ENCODE measurements at places on chromosomes 6 and 20.

- DNase-seq = no peak
Measured at GRCh38 chr6:168995526-168996355, 257.9 kb downstream of the THBS2 start.

DNA sequence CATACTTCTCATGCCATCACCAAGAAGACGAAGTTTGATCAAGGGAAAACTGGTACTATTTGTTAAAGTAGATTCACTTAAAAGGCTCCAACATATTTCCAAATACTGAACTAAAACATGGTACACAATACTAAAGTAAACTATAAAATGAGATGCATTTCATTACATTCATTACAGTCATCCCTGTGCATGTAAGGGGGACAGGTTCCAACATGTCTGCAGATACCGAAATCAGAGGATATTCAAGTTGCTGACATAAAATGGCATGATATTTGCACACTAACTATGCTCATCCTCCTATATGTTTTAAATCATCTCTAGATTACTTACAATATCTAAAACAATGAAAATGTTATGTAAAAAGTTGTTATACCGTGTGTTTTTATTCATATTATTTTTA lies 893.9 kb upstream of the MANEA start:
- DNase-seq = no peak

- DNase-seq = no peak
Measured at GRCh38 chr20:50995506-50995905, 27.4 kb downstream of the KCNG1 start.

- DNase-seq = no peak
Measured at GRCh38 chr6:35148167-35148741, 7.1 kb upstream of the TCP11 start.

GRCh38 chr20:11544029-11544678 lies 373.5 kb upstream of the BTBD3 start:
- DNase-seq = peak; percentile 32

DNA sequence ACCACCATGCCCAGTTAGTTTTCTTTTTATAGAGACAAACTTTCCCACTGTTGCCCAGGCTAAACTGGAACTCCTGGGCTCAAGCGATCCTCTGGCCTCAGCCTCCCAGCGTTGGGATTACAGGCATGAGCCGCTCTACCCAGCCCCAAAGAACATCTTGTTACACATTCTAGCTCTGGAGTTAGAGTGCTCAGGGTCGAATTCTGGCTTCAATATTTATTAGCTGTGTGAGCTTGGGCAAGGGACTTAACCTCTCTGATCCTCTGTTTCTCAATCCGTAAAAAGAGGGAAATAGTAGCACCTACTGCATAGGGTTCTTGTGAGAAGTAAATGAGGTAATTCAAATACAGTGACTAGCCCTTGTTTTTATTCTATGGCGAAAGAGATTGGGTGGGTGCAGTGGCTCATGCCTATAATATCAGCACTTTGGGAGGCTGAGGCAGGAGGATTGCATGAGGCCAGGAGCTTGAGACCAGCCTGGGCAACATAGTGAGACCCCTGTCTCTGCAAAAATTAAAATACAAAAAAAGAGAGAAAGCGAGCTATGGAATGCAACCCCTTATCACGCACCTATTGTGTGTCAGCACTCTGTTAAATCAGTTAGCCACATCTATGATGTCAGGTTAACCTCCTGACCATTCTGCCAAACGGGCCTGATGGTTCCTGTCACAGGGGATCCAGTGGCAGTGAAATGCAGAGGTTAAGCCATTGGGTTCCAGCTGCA lies 19.7 kb downstream of the BCAS4 start:
- no peak for DNase-seq

DNA sequence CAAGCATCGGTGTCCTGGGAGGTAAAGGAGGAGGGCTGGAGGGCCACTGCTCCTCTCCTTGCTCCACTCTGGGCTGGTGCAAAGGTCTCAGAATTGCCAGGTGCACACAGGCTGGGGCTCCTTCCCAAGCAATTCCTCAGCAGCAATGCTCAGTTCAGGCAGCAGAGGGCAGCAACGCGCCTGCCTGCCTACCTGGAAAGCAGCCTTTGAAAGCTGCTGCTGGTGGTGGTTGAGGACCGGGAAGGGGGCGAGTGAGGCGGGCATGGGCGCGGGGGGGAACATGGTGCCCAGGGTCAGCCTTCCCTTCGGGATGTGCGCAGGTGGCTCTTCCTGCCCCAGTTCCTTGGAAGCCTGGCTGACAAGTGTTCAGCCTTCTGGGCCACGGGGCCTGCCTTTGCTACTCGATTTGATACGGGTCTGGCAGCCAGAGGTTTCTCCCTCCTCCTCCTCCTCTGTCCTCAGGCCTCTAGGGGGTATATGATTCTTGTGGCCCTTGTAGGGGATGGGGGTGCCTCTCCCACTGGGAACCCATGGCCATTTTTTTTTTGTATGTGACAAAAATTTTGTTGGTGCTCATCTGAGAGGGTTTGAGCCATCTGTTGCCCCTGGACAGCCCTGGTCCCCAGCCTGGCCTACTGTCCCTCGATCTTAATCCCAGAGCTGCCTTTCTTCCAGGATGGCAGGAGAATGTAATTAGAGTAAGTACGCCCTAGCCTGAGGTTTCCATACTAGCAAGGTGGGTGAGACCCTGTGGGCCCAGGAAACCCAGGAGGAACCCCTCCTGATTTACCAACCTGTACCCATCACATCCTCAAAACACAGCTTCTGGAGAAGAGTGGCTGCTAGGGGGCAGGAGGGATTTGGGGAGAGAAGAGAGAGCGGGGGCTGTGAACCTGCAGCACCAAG lies 20.1 kb downstream of the MRPS18A start:
- DNase-seq = peak; percentile 92

GRCh38 chr20:63223121-63223825 lies 7.3 kb upstream of the YTHDF1 start:
- DNase-seq = no peak

DNA sequence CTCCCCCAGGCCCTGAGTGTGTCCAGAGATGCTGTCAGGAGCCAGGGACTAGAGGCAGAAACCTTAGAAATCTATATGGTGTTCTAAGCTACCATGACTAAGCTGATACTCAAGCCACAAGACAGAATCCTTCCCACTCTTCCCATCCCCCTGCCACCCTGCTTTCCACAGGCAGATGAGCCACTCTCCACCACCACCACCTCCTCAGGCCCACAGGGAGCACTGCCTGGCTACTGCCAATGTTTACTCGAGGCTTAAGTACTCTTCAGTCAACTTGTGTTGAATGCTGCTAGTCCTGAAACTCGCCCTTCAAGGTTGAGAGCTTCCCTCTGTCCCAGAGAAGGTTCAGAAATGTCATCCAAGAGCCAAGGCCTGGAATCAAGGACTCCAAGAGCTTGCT lies 56.2 kb downstream of the CENPW start:
- DNase-seq = no peak

DNA sequence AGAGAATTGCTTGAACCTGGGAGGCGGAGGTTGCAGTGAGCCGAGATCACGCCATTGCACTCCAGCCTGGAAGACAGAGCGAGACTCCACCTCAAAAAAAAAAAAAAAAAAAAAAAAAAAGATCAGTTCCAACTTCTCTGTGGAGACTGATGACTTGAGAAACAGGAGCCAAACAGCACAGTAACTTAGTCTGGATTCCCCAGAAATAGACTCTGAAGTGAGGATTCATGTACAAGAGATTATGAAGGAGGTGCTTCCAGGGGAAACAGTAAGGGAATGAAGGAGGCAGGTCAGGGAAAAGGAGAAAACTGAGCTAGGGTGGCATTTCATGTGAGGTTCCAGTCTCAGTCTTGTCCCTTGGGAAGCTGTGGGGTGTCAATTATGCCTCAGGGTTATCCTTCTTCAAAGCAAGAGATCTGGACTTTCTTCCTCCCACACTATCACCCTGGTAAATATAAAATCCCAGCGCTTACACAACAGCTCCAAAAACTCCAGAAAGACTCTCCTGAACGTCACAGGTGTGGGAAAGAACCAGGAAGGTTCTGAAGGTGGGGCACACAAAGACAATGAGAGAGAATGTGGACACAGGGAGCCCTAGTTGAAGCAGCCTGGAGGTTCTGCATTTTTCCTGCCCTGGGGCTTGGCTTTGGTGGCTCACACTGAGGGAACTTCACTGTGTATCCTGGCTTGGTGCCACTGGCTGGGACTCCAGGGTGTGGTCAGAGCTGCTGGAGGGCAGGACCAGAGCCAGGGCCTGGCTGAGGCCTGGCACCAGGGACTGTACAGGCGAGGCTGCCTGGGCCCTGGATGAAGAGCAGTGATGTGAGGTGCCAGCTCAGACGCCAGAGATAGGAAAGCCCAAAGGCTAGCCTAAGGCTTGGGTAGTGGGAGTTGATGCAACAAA lies 46.8 kb downstream of the PCNA start:
- DNase-seq = no peak

DNA sequence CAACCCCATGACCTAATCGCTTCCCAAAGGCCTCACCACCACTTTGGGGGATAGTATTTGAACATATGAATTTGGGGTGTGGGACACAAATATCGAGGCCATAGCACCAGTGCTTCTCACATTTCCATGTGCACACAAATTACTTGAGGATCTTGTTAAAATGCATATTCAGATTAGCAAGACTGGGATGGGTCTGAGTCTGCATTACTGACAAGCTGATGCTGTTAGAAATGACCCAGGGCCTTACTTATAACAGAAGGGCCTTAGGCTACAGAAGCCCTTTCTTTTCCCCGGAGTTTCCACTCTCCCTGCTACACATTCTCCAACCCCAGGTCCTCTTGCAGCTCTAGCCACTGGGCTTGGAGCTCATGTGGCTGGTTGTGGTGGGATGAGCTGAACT lies 141.5 kb upstream of the LRFN2 start:
- DNase-seq = no peak

GRCh38 chr6:52373151-52373690 lies 11.3 kb downstream of the PAQR8 start:
- no peak for DNase-seq

DNA sequence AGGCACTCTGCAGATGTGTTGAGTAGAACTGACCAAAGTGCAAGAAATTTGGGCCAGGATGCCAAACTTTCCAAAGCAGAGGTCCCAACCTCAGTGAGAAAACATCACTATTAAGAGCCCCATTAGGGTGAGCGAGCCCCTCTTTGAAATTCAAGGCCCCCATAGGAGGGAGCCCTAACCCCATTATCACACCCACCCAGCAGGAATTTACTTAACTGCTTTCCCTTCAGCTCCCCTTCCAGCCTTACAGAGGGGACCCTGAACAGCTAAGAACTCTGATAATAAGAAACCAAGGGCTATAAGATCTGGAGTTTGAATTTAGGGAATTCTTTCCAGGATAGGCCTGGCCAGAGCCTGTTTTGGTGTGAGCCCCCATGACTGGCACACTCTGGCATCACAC lies 130.6 kb downstream of the NFATC2 start:
- DNase-seq = no peak

All from NCI-H524 (cell line).